ENCODE measurements at places on chromosomes 12 and 14. TPM values are rescaled to one million over a fixed set of nuclear protein-coding genes. Genes with fewer than 3 reads are reported as not detected.

The HOXC10 gene
- not detected for total RNA-seq

The HNRNPA1 gene
- total RNA-seq, result 504 TPM

The BIN2 gene
- total RNA-seq, result not detected

The TMEM121 gene
- 9.9 TPM for total RNA-seq

All from cardiac ventricle fibroblast (primary cell).